Lung (tissue), 17 donors: ENCODE measurements at places on chromosomes 1 and 21. TPM values are rescaled to one million over a fixed set of nuclear protein-coding genes. Genes with fewer than 3 reads are reported as not detected.

MYOM3 gene
- 0.10 TPM for polyA plus RNA-seq

C1orf94 gene
- polyA plus RNA-seq: not detected

RPL5 gene
- 2,312 TPM for polyA plus RNA-seq

KIAA1614 gene
- 2.1 TPM for polyA plus RNA-seq

MACO1 gene
- 8.7 TPM for polyA plus RNA-seq

AVPR1B gene
- not detected for polyA plus RNA-seq

OR14K1 gene
- not detected for polyA plus RNA-seq

SLC44A5 gene
- 0.55 TPM for polyA plus RNA-seq

IL12RB2 gene
- 0.48 TPM for polyA plus RNA-seq

ITLN2 gene
- polyA plus RNA-seq: 23.7 TPM

FCRL1 gene
- polyA plus RNA-seq: 0.26 TPM

LEFTY1 gene
- 0.12 TPM for polyA plus RNA-seq

KLF17 gene
- 0.21 TPM for polyA plus RNA-seq

C1QA gene
- 513 TPM for polyA plus RNA-seq

OR10Z1 gene
- not detected for polyA plus RNA-seq
